Activated T-helper 17 cell treated with anti-CD3 and anti-CD28 coated beads, Interleukin-2, amount 50 U/mL, for 72 hours (primary cell): ENCODE measurements at places on chromosomes 13 and 19.

GRCh38 chr13:99053636-99054233 is 75.9 kb upstream of the DOCK9 start:
- no peak for ATAC-seq

DNA sequence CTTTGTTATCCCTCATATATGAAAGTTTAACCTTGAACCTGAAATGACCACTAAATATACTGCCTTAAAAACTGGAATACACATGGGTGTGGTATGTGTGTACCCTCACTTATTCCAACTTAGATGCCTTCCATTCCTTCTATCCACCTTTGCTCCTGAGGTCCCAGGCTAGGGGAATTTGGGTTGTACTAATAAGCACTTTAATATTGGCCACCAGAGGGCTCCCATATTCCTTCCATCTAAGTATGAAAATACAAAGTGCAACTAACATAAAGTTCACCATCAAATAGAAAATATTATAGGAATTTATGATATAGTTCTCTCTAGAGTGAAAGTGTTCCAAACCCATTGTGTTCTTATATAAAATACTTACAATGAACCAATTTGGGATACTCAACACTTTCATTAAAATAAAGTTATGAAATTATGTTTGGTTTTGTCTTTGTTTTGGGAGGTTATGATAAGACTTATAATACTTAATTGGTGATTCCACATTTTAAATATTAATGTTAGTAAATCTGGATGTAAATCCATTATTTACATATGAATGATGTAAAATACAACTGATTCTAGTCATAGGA is 62.3 kb downstream of the ITGBL1 start:
- ATAC-seq, result no peak

DNA sequence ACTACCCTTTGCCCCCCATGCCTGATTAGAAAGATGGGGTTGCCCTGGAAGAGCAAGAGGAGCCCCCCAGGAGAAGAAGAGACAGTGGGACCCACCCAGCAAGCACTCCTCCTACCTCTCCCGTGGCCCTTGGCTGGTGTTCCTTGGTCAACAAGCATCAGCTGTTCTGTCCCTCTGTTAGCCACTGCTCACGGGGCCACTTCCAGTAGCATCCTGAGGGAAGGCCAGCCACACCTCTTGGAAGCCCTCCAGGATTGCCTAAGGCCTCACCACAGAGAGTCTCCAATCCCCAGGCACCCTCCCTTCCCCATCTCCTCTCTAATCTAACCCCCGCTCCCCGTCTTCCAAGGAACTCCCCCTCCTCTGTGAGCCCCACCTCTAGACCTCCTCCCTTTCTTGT is 15.1 kb upstream of the DPP9 start:
- no peak for ATAC-seq

GRCh38 chr13:25581351-25581750 is 209.6 kb downstream of the ATP8A2 start:
- ATAC-seq, result no peak

DNA sequence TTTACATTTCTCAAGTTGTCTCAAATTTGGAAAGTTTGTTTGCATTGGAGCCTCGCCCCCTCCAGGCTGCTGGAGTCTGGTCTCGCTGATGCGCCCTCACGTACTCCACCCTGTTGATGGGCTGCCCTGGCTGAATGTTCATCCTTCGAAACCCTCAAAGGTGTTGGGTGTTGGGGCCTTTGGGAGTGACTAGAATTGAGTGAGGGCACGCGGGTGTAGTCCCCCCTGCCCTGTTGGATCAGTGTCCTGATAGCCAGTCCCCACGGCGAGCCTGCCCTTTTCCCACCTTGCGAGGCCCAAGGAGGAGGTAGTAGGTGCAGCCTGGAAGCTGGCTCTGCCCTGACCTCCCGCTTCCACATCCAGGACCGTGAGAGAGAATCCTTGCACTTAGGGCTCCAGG is 14.8 kb downstream of the TFDP1 start:
- no peak for ATAC-seq
